ENCODE measurements at places on chromosomes 11 and 22.

- DNase-seq = no peak
Observed at GRCh38 chr11:6563121-6563619, 40.2 kb downstream of the RRP8 start.

DNA sequence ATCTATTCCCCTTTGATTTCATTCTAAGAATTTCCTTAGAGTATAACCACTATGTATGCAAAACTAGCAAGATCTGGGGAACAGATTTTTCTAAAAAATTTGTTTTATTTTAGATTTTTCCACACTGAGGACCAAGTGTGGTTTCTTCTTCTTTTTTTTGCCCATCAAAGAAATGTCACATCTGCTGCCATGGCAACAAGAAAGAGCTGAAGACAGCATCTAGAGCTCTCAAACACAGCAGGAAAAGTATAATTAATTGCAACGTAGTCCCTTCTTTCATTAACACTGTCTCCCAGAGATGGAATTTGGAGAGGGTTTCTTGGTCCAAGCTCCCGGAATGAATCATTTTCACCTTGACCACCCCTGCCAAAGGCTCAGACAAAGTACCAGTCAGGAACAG lies 256.7 kb upstream of the CCDC90B start:
- no peak for DNase-seq

DNA sequence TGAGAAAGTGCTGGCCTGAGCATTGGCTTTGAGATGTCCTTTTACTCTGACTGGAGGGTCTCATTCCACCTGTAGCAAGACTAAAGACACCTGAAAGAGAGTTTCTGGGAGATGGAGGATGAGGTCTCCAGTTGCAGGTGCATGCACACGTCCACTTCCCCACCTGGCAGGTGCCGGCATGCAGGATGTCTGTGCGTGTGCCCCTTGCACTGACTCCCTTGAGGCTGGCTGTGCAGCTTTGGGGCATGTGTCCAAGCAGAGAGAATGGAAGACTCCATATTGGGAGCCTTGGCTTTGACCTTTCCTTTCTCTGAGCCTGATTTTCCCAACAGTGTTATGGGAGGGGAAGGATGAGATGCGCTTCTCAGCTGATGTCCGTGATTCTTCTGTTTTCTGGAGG lies 44.0 kb upstream of the TUB start:
- no peak for DNase-seq

DNA sequence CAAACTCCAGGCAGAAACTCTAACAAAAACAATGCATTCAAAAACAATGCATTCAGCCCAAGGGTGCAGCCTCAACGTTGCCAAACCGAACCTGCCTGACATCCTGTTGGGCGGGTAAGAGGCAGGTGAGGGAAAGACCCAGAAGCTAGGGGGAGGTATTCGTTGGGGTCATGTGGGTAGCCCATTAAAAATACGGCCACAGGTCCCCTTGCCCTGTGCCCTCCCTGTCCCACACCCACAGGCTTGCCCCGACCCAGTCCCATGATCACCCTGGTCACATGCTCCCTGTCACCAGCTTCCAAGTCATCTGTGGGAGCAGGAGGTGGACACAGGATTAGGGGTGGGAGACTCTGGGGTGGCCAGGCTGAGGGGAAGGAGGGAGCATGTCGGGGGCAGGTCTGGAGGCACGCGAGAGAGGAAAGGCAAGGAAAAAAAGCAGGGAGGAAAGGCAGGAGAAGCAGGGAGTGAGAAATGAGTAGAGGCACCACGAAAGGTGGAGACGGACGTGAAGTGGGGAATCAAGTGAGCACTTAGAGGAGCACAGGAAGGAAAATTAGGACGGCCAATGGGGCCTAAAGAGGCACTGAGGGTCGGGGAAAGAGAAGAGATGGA lies 683 bp downstream of the PLA2G6 start:
- DNase-seq = no peak

DNA sequence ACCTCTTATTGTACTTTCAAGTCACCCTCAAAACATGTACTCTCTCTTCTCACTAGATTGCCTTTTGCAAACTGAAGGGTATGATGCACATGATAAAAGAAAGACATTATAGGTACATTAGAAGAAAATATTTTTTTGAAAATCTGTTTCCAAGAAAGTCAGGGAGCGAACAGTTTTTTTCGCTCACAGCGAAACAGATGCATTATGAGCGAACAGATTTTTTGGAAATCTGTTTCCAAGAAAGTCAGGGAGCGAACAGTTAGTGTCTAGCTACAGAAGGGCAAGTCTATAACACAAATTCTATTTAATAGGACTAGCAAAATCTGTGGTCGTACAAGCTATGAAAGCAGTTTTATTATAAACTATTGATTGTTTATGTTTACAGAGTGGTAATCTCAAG lies 296.2 kb upstream of the ANO3 start:
- no peak for DNase-seq

- DNase-seq = no peak
Observed at GRCh38 chr22:44667829-44668189, 34.2 kb upstream of the PRR5 start.

- no peak for DNase-seq
Observed at GRCh38 chr11:15780382-15780781, 576.0 kb downstream of the SOX6 start.

- no peak for DNase-seq
Observed at GRCh38 chr11:128904656-128905344, 13.6 kb downstream of the KCNJ5 start.

DNA sequence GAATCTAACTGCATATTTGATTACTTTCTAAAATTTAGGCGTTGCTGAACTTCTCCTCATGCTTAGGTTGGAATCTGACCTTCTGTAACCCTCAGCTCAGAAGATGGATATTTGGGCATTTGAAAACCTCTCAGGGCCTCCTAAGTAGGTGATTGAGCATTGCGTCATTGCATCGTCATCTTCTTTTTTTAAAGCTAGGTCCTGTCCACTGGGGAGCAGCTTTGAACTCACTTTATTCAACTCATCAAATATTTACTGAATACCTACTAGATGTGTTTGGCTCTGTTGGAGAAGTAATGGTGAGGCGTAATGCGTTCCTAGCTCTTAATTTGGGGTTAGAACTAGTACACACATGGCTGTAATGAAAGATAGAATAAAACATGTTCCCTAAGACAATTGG lies 56.8 kb downstream of the ZBTB16 start:
- DNase-seq = no peak

- peak; percentile 24 for DNase-seq
Observed at GRCh38 chr11:3855808-3856491, 486 bp downstream of the STIM1 start.

DNA sequence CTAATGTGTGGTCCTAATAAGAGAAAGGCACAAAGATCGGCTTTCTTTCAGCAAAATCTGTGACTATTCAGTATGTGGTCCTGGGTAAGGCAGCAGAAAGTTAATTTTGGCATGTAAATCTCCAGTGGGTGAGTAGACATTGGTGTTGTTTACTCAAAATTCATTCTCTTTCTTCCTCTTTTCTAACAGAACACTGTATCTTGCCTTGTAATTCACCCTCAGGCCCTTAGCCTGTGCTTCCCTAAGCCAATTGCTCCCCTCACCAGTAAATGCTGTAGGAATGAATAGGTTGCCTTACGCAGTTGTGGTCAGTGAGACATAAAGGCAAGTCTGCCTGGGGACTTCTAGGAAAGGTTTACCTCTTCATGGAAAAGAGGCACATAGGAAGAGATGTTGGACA lies 49.9 kb upstream of the PDE3B start:
- DNase-seq = no peak

GRCh38 chr22:40348025-40348658 lies 1.8 kb downstream of the ADSL start:
- DNase-seq = no peak

- DNase-seq = no peak
Observed at GRCh38 chr11:100563541-100564280, 123.4 kb upstream of the ARHGAP42 start.

DNA sequence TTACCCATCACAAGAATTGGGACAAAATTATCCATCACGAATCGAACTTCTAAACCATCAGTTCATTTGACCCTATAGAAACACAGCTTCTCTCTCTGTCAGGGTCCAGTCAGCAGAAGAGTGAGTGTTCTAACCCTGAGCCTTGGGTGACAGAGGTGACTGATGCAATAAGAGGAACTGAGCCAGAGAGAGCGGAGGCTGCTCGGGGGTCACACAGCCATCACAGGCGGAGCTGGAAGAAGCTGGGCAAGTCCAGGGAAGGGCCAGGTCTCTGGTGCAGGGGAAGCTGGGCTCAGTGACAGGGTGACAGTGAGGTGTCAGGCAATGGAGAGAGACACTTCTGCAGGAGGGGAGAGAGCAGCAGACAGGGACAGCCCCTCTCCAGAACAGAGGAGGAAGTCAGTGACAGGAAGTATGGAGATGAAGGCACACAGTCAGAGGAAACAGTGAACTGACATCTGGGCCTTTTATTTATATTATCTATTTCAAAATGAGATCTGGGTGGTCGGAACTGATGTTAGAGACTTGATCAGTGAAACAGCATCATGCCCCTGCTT lies 184.0 kb upstream of the TBCEL start:
- DNase-seq = no peak

- no peak for DNase-seq
Observed at GRCh38 chr22:31497148-31497938, 1.0 kb downstream of the SFI1 start.

GRCh38 chr11:112316971-112317370 lies 56.3 kb upstream of the PLET1 start:
- DNase-seq = no peak

GRCh38 chr22:43824724-43825420 lies 12.8 kb upstream of the EFCAB6 start:
- no peak for DNase-seq

DNA sequence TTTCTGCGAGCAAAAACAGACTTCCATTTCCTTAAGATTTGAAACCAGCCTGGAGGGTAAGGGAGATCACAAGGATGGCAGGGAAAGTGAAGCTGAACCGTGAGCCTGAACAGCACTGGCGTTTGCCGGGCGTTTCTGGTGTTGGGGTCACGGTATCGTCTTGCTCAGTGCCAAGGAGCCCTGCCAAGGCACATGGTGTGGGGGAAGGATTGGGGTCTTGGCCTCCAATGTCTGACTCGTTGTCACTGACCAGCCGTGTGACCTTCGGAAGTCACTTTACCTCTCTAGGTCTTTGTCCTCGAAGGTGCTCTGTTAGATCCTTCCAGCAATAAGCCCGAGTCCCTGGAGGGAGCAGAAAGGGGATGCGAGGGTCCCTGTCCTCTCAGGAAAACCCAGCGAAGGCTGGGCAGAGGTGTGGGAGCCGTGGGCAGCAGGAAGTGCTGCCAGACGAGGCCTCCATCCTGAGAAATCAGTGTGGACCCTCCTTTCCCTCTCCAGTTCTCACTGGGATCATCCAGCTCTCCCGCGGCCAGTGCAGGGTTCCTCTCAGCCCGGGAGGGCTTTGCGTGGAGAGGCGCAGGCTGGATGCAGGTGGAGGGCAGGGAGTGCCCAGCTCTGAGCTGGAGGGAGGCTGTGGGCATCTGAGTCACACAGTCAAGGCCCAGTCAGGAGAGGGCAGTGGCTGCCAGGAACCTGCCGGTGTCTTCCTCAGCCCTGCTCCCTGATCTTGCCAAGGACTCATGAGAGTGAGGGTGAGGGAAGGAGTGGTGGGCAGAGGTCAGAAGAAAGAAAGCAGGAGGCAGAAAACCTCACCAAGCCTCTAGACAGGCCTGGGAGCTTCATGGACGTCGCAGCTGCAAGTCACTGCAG lies 18.9 kb downstream of the TOM1 start:
- no peak for DNase-seq

GRCh38 chr11:6667733-6668374 lies 12.2 kb upstream of the DCHS1 start:
- no peak for DNase-seq

GRCh38 chr11:111741751-111742150 lies 24.4 kb downstream of the PPP2R1B start:
- no peak for DNase-seq

GRCh38 chr11:78651136-78651775 lies 76.6 kb upstream of the NARS2 start:
- DNase-seq = no peak

GRCh38 chr11:71210861-71211260 lies 41.5 kb downstream of the SHANK2 start:
- DNase-seq = no peak

DNA sequence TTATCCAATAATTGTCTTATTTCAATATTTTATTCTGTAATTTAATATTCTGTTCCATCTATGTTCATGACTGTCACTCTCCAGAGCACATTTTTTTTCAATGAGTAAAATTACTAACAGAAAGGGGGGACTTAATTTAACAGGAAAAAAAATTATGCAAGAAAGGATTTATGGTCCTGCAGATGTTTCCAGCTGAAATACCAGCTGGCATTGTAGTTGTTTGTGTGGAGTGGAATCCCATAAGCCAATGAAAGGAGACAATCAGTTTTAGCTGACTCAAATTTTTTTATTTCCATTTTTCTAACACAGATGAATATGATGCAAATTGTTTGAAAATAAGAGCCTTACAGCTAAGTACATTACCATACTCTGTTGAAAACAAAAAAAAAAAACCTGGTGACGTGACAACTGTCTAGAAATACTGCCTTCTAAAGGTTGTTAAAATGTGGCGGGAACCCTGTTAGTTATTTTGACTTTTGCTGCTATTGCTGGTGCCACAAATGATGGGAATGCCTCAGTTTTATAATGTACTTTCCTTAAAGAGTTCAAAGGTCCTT lies 389.1 kb downstream of the ETS1 start:
- DNase-seq = no peak

DNA sequence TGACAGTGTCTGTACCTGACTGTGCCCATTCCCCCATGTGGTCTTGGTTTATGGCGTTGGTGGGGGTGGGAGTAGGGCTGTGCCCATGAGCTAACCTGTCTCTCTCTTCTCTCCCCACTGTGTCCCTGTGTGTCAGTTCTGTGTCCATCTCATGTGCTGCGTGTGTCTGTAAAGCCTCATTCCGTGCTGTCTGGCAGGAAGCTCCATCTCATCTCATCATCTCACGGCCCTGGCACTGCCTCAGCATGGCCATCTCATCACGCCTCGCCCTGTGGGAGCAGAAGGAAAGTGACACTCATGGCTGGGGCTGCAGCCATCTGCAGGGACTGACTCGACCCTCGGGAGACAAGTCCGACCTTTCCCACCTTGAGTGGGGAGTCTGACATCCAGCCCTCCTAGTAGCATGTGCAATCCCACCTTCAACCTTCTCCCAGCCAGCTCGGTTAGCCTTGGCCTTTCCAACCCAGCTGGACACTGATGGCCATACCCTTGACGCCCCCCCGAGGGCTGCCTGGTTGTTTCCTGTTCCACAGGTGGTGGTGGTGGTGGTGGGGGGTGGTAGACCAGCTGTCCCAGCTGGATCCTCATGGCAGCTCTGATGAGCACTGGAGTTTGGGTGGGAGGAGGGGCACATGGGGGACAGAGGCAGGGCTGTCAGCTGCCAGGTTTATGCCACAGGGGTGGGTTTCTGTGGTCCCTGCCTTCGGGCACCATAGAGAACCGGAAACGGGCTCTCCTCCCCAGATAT lies 19.0 kb downstream of the MYO18B start:
- DNase-seq = no peak

GRCh38 chr22:44823806-44824205 lies 71.4 kb downstream of the ARHGAP8 start:
- DNase-seq = no peak

GRCh38 chr11:112310419-112310818 lies 49.8 kb upstream of the PLET1 start:
- no peak for DNase-seq

Measured in progenitor cell of endocrine pancreas (in vitro differentiated cells).